Upper lobe of right lung (tissue), 1 donor: ENCODE measurements at places on chromosomes 7 and 10.

- no peak for DNase-seq
Measured at GRCh38 chr10:113431398-113432160, 121.3 kb upstream of the HABP2 start.

- DNase-seq, result peak; percentile 88
Measured at GRCh38 chr10:100370714-100371481, 23.9 kb downstream of the SCD start.

DNA sequence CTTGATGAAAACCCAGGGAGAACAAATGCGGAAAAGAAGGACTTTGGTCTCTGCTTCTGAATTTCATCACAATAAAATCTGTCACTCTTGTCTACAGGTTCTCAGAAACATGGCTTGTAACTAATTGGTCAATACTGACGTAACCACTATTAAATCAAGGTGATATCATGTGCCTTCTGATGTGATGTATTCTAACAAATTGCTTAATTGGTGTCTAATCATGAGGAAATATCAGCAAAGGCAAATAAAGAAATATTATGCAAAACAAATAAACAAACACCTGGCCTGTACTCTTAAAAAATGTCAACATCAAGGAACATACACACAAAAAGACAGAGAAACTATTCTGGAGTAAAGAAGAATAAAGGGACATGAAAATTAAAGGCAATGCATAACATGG, 1165.0 kb downstream of the NXPH1 start:
- DNase-seq, result no peak

GRCh38 chr10:68084469-68084868, 9.4 kb upstream of the HERC4 start:
- no peak for DNase-seq
